ENCODE measurements at places on chromosomes 6 and 20.

DNA sequence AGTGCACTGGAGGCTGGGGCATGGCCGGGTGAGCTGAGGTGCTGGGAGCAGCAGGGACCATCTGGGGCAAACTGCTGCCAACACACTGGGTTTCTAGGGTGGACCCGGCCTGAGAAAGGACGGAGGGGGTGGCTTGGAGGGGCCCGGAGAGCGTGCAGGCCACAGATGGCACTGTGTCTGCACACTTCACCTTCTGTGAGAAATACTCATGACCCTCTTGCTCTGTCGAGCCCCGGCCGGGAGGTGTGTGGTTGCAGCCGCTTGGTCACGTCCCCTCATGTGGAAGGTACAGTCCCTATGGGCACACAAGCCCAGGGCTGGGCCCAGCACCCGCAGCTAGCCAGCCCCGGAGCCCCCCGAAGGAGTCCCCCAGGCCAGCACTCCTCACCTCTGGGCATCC lies 59.7 kb downstream of the RBM38 start:
- DNase-seq, result no peak

DNA sequence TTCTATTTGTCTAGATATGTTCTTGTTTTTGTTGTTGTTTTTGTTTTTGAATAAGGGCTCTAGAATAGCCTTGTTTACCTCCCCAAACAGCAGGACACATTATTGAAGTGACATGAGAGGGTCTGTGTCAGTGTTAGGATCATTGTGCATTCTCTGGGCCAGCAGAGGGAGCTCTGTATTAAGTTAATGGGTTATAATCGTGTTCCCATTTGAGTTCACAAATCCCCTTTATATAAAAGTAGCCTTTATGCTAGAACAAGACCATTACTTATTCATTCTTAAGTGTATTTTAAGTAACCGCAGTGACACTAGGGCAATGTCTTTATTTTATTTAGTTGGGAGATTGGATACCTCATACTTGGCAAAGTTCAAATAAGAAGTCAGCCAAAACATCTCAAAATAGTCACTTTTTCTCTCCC lies 44.8 kb downstream of the STK4 start:
- DNase-seq, result peak; percentile 56

DNA sequence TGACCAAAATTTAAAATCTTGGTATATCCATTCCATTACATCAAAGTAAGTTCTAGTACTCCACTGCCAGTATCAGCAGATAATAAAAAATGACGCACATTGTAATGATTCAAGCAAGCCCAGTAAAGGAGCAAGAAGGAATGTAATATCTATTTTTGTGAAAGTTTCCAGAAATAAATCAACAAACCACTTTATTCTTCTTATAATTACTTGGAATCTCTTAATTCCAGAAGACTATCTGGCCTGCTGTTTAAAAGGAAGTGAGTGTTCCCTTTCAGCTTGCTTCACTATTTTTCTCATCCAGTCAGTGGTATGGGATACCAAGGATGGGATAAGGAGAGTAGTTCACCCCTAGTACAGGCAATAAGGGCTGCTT lies 42.2 kb upstream of the DSE start:
- no peak for DNase-seq

GRCh38 chr6:48835421-48835958 lies 627.6 kb downstream of the MMUT start:
- DNase-seq, result no peak

DNA sequence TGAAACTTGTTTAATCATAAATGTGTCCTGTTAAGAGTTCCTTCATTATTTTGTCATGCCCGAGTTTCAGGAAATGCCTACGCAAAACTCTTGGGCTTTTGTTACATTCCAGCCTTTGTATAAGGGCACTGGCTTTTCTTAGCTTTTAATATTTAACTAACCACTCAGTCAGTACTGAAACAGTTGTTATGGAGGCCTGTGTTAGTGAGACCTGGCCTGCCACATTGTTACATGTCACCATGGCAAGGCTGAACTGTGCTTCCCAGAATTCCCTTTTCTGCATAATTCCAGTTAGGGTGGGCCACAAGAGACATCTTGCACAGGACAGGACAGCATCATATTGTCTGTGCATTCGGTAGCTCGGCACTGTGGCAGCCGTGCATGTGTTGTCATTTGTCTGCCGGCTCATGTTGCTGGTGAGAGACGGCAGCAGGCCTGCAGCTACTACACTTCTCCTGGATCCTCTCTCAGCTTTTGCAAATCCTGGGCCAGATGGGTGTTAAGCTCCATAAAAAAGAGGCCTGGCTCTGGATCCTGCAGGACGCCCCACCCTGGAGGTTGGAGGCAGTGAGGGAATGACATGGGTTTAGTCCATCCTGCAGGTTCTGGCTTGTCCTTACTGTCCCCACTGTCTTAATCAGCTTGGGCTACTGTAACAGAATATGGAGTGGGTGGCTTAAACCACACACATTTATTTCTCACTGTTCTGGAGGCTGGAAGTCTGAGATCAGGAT lies 128.8 kb upstream of the DTNBP1 start:
- DNase-seq, result no peak

- peak; percentile 79 for DNase-seq
Measured at GRCh38 chr6:127518710-127519468, at the start of gene MTCL3. Gene MTCL3 (minus strand): TSS chr6:127519335.

- no peak for DNase-seq
Measured at GRCh38 chr6:15513801-15514711, 148.8 kb downstream of the DTNBP1 start.

GRCh38 chr20:63347081-63347741 lies 13.9 kb downstream of the CHRNA4 start:
- no peak for DNase-seq

- no peak for DNase-seq
Measured at GRCh38 chr20:3223994-3224680, 14.8 kb downstream of the ITPA start.

DNA sequence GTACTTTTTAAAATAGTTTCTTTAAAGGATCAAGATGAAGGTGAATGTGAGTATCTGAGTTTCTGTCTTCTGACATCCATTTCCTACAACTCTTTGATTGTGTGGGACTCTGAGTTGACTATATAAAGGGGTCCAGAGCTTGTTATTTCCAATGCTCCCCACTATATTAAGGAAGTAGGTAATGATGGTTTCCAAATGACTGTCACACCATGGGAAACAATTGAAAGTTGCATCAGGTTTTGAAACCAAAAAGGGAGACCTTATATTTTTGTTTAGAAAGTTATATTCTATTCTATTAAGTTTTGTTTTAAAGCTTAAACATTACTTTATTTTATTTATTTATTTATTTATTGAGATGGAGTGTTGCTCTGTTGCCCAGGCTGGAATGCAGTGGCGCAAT lies 11.2 kb downstream of the CASS4 start:
- DNase-seq, result no peak

GRCh38 chr20:931401-931800 lies 15.3 kb upstream of the ANGPT4 start:
- DNase-seq, result no peak

DNA sequence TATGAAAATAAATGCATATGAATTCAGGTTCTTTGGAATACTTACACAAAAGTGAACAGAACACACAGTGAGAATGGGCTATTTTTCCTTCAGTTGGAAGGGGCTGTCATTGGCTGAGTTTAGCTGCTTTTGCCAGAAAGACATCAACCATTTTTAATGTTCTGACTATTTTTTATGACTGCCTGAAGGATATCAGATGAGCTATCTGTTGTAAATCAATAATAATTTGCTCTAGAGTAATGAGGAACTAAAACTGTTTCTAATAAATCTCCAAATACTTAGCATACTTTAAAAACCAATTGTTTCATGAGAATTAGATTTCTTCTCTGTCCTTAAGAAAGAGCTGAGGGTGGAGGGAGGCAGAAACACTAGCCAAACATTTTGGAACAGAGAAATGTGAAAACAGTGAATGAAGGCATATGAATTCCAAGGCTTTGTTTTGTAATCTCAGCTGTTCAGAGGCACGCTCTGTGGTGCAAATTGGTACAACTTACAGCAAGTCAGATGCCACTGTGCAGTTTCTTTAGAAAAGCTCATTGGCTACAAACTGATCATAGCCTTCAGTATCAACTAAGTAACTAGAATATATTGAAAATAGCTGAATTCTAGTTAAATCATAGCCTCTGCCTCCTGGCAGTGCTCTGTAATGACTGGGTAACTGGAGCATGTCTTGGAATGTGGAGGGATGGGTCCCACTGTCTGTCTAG lies 228.9 kb upstream of the JAG1 start:
- no peak for DNase-seq

DNA sequence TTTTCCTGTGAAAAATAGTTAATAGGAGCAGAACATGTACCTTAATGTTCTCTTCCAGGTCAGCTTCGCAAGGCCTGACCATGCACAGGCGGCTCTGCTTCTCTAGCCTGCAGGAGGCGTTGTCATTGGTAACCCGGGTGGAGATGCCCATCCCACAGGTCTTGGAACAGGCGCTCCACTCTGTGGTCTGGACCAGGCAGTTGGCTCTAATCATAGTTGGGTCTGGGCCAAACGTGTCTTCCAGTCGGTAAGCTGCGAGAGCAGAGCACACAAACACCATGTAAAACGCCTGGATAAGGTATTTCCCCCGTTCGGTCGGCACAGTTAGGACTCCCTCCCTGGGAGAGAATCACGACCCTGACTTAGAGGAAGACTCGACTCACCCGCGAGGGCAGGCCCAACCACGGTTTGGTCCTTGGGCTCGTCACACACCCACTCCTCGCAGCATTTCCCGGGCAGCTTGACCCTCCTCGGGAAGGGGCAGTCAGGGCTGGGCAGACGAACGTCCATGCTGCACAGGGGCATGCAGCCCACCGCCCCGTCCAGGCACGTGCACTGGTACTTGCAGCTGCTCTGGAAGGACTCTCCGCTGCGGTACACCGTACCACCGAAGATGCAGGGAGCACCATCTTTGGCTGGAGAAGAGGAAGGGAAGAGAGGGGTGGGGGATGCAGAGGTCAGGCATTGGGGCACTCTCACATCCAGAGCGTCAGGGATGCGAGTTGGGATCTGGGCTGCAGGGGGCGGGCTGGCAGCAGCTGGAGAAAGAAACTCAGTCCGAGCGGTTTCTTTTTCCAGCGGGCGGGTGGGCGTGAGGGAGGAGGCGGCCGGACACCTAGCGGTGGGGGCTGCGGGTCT lies 1.0 kb downstream of the CCN2 start:
- peak; percentile 6 for DNase-seq

- DNase-seq, result no peak
Measured at GRCh38 chr6:41002168-41002567, 36.9 kb downstream of the UNC5CL start.

- DNase-seq, result no peak
Measured at GRCh38 chr6:135935941-135936601, 84.6 kb downstream of the PDE7B start.

DNA sequence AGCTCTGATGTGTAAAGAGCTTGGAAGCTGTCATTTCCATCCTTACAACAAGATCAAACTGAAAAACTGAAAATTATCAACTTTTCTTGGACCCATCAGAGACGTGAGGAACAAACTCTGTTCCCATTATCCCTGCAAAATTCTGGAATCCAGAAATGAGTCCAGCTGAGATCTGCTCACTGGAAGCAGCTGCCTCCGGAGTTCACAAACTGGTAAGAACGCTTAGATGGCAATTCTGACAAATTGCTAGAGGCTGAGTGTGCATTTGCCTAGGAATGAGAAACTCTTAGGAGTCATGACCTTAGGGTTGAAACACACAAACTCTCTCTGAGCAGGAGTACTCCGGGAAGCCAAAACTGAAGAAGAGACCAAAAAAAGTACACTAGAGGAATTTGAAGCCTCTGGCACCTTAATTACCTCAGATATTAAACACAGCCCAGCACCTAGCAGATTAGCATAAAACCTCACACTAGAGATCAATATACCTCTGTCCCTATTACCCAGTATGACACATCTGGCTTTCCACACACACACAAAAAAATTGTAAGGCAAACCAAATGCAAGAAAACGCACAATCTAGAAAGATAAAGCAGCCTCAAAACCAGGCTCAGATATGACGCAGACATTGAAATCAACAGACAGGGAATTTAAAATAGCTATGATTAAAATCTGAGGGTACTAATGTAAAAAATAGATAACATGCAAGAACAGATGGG lies 233.5 kb upstream of the SGK1 start:
- no peak for DNase-seq

GRCh38 chr6:74439123-74439811 lies 743.3 kb downstream of the CD109 start:
- DNase-seq, result no peak

DNA sequence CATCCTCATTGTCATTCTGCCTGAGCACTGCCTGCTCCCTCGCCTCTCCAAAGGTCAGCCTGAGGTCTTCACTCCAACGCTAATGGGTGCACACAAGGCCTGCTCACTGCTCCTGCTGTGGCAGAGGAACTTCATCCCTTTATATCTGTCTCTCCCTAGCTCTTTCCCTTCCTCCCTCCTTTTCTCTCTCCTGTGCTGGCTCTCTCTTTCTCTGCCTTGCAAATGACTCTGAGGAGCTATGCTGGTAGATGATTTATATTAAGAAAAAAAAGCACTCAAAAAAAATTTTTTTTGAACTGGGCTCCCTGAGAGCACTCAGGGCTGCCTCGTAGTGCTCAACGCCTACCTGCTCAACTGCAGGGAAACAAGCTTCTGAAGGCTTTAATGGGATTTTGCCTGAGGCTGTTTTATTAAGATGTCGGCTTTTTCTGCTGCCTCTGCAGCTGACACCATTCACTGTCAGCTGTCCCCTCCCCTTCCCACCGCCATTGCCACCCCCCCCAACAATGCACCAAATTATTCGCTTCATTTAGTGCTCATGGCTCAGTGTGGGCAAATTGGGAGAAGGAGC lies 137.7 kb upstream of the DEFB112 start:
- DNase-seq, result no peak

DNA sequence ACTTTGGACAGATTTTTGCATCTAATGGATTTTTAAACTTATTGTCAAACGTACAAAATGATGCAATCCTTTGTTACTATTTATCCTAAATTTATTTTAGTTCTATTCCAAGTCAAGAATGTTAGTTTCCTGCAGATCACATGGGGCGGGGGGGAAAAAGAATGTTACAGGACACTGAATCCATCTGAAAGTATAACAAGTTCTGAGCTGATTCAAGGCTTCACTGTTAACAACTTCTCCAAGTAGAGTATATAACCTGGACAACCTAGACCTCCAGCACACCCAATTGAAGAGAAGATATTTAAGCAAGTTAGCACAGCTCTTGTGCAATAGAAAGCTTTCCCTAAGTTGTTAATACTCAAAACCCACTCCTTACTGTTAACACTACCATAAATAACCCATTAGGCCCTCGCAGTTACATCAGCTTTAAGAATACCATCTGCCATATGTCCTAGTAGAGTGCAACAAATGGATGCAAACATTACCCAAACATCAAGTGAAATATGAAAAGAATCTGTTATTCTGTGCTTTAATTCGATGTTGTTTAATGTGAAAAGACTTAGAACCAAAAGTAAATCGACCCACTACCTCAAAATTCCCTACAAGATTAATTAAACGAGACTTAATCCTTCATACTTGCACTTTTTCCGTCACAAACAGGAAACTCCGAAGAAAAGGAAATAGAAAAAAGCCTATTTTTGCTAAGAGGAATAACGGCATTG lies 1.3 kb downstream of the SEC63 start:
- peak; percentile 13 for DNase-seq

GRCh38 chr20:60565083-60565482 lies 606.9 kb downstream of the CDH26 start:
- no peak for DNase-seq

All from activated CD4-positive, alpha-beta T cell treated with anti-CD3 and anti-CD28 coated beads, Interleukin-2, Interleukin-6, amounts not matched to agents 100 ng/mL and 50 ng/mL, durations not matched to agents 16 hours and 8 hours (primary cell).